ENCODE measurements at places on chromosomes 2 and 18.
A peak's percentile ranks its signal among the peaks of the same experiment; 100 is the strongest.

- no peak for DNase-seq
Measured at GRCh38 chr2:34578641-34579040, 979.5 kb upstream of the FAM98A start.

- DNase-seq, result no peak
Measured at GRCh38 chr2:100262046-100262445, 60.3 kb downstream of the LONRF2 start.

GRCh38 chr2:174673876-174674275, 76.3 kb upstream of the WIPF1 start:
- DNase-seq, result no peak

GRCh38 chr2:207871911-207872310, 102.2 kb upstream of the FZD5 start:
- DNase-seq, result no peak

DNA sequence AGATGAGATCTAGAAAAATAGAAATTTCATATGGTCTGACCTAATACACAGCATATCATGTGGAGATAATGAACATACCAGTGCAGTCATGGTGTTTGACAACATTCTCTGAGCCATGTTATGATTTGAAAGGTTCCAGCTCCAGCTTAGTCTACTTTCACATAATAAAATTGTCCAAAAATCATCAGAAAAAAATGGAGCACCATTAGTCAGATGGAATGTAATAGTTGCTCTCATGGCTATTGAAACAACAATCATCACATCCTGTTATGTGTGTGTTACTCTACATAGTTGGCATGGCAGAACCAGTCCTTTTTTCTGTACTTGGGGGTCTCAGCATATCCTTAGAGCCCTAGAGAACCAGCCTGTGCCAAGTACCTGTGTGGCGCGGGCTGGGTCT, 678.9 kb upstream of the FANCL start:
- no peak for DNase-seq

DNA sequence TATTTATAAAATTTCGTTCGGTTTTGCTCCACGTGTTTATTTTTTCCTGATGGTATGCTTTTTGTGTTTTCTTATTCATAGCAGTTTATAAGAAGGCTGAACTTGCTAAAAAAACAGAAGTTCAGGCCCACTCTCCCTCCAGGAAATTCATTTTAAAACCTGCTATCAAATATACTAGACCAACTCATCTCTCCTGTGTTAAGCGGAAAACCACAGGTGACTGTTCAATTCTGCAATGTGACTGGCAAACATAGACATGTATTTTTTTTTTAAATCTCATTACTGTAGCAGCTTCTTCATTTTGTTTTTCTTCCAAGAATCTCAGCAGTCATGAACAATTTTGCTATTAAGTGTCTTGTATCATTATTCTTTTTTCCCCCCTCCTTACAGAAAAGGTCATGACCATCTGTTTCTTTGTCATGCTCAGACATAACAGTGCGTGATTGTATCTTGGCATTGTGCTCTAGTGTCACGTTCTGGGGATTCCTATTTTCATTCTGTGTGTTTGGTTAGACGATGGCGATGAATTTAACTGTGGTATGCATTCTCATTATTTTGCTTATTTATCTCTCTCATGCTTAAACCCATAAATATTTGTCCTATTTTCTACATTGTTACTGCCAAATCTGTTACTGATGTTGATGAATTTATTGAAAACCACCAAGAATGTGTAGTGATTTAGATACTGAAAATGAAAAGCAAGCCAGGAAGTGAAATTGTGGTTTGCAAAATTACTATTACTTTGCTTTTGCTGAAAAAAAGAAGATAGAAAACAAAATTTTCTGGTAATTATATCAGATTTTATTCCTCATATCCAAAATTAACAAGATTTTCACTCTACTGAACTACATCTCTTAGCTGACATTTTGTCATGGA, 74.6 kb upstream of the UNC80 start:
- no peak for DNase-seq

DNA sequence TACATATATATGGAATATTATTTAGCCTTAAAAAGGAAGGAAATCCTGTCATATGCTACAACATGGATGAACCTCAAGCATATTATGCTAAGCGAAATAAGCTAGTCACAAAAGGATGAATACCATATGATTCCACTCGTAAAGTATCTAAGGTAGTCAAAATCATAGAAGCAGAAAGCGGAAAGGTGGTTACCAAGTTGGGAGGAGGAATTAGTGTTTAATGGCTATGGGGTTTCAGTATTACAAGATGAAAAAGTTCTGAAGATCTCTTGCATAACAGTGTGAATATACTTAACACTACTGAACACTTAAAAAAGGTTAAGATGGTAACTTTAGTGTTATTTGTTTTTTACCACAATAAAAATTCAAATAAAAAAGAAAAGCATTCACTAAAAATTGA, 99.0 kb downstream of the MGAT5 start:
- no peak for DNase-seq

GRCh38 chr18:55997151-55997561, 409.2 kb upstream of the TCF4 start:
- no peak for DNase-seq

DNA sequence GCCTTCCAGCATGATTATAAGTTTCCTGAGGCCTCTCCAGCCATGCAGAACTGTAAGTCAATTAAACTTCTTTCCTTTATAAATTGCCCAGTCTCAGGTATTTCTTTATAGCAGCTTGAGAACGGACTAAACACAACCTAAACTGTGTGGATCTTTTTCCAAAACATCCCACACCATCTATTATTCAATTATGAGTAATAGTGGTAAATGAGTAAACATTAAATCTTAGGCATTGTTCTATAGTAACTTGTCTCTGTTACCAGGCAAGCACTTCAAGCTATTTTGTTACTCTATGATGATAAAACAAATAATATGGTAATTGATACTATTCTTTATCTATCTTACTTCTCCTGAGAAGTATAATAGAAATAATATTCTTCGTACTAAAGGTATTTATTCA, 536.9 kb upstream of the CHAC2 start:
- no peak for DNase-seq

DNA sequence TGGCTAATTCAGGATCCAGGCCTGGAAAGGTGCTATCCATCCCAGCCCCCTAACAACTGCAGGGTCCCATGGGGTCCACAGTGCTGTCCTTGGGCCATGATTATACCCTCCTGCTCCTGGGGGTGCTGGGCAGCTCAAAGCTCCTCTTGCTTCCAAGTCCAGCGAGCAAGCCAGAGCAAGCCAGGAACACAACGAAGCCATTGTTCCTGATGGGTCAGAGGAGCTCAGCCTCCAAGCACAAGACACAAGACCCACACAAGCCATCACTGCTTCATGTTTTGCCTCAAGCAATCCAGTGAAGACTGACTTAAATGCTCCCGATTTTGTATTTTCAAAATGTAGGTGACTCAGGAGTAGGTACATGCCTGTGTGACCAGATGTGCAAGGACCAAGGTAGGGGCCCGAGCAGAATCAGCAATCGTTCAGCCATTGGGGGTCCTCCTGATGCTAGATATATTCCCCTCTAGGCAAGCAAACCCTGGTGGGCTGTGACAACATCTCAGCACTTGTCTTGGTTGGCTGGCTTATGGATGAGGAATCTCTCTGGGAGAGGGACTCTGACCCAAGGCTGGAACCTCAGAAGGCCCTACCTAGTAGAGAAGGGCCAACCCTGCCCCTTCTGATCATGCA, 90.8 kb downstream of the EPAS1 start:
- DNase-seq, result no peak

GRCh38 chr2:196184921-196185320, 13.5 kb upstream of the STK17B start:
- no peak for DNase-seq

GRCh38 chr2:96729748-96730147, 10.1 kb downstream of the LMAN2L start:
- DNase-seq, result no peak

DNA sequence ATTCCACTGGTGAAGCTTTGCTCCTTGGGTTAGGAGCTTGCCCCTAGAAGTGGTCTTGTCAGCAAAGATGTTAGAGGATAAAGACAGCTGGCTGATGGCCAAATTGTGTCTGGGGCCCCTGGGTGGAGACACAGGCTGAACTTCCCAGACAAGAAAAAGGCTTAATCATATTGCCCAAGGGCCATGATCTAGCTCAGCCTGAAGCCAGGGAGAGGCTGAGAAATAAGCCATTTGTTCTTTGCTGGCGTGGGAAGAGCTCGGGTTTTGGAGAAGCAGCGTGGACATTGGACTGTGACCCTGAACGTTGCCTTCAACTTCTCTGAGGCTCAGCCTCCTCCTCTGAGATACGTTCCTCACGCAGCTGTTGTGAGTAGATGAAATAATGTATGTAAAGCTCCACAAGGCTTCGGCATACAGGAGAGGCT, 153.0 kb downstream of the ZFP36L2 start:
- no peak for DNase-seq

- no peak for DNase-seq
Measured at GRCh38 chr2:146385031-146385430, 1459.8 kb upstream of the ACVR2A start.

GRCh38 chr2:30339071-30339470, 107.7 kb downstream of the LBH start:
- DNase-seq, result no peak

- DNase-seq, result no peak
Measured at GRCh38 chr2:84904151-84904550, 1.3 kb upstream of the TMSB10 start.

DNA sequence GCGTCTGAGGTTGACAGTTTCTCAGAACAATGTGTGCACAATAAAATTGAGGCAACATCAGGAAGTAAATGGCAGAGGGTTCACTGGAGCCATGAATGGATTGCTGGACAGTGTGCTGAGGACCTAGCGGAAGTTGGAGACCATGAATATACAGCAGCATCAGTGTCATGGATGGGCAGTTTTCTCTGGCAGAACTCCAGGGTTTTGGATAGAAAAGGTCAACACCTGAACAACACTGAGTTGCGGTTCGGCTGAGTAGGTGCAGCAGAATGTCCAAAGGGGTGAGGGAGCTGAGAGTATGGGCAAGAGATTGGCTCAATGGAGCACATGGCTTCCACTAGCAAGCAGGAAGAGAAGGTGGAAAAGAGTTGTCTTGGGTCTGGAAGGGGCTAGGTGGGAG, 73.7 kb downstream of the DNER start:
- DNase-seq, result no peak

GRCh38 chr2:160614391-160614790, 120.8 kb upstream of the RBMS1 start:
- no peak for DNase-seq

- DNase-seq, result no peak
Measured at GRCh38 chr18:71951001-71951400, 593.1 kb downstream of the CBLN2 start.

DNA sequence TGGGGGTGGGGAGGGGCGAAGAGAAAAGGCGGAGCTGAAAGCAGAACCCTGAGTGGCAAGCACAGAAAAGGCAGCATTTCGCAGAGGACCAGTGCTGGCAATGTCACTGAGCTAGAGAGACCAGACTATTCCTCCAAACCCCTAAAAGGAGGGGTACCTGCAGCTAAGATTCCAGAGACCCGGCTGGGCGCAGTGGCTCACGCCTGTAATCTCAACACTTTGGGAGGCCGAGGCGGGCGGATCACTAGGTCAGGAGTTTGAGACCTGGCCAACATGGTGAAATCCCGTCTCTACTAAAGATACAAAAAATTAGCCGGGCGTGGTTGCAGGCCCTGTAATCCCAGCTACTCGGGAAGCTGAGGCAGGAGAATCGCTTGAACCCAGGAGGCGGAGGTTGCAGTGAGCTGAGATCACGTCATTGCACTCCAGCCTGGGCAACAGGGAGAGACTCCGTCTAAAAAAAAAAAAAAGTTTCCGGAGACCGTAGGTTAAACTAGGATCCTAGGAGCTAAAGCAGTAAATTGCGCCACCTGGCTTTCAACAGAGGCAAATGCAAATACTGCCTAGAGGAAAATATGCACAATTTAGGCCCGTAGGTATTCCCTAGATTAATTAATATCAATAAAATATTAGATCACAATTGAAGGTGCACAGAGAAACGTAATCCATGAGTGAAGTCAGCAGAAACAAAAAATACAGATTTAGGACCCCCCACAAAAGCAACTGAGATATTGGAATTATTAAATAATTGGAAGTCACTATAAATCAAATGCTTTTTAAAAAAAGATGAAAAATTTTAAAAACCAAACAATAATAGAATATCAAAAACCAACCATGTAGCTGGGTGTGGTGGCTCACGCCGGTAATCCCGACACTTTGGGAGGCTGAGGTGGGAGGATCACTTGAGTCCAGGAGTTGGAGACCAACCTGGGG, 4.9 kb downstream of the UCN start:
- peak; percentile 58 for DNase-seq

DNA sequence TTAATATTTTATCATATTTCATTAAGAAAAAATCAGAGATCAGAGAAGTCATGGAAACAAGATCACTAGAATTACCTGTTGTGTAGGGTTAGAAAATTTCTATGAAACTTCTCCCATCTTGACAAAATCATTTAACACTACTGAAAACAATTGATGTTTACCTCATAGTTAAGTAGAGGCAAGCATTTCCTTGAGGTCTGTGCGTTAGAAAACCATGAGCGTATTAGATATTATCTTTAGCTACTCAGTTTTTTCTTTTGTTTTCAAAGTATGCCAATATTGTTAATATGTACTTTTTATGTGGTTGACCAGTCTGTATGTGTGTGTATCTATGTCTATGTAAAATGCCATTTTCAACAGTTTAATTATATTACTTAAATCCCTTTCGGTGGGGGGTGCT, 335.7 kb downstream of the PARD3B start:
- DNase-seq, result no peak

DNA sequence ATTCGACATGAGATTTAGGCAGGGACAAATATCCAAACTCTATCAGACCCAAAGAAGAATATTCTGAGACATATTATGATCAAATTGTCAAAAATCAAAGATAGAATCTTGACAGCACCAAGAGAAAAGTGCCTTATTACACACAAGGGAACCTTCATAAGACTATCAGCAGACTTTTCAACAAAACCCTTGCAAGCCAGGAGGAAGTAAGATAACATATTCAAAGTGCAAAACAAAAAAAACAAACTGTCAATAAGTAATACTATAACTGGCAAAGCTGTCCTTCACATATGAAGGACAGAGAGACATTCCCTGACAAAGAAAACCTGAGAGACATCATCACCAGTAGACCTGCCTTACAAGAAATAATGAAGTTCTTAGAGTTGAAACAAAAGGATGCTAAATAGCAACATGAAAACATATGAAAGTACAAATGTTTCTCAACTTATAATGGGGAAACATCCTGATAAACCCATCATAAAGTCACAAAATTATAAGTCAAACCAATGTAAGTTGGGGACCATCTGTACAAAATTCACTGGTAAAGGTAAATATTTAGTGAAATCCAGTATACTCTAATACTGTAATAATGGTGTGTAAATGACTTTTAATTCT, 76.6 kb downstream of the FAM171B start:
- no peak for DNase-seq

GRCh38 chr2:79041032-79041448, 15.5 kb downstream of the REG3G start:
- peak; percentile 8 for DNase-seq

GRCh38 chr2:26607698-26608097, 33.5 kb downstream of the CIB4 start:
- DNase-seq, result no peak
